ENCODE measurements at places on chromosomes 3 and 15.

GRCh38 chr15:85474700-85475316, 94.4 kb downstream of the AKAP13 start:
- no peak for DNase-seq

DNA sequence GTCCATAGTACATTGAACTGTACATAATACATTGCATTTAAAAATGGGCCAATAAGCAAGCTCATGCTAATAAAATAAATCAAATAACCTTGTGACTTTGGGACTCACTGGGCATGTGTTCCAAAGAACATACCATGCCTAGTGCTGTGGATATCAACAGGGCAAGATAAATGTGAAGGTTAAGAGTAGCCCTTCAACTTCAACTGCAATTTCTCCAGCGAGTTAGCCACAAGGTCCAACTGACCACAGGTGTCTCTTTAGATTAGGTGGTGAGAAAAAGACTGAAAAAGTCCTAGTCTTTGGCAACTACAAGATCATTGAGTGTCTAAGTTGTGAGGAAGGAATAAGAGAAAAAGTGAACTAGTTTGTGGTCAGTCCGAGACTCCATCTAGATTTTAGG, 78.3 kb upstream of the ATP11B start:
- DNase-seq = no peak

- no peak for DNase-seq
These were observed 57.4 kb upstream of the MYZAP start for GRCh38 chr15:57534281-57534680.

- peak; percentile 9 for DNase-seq
These were observed at the start of gene SYNM for GRCh38 chr15:99104788-99105513. SYNM (plus strand) TSS chr15:99105080; CDS start chr15:99105200, 120 bp downstream.

DNA sequence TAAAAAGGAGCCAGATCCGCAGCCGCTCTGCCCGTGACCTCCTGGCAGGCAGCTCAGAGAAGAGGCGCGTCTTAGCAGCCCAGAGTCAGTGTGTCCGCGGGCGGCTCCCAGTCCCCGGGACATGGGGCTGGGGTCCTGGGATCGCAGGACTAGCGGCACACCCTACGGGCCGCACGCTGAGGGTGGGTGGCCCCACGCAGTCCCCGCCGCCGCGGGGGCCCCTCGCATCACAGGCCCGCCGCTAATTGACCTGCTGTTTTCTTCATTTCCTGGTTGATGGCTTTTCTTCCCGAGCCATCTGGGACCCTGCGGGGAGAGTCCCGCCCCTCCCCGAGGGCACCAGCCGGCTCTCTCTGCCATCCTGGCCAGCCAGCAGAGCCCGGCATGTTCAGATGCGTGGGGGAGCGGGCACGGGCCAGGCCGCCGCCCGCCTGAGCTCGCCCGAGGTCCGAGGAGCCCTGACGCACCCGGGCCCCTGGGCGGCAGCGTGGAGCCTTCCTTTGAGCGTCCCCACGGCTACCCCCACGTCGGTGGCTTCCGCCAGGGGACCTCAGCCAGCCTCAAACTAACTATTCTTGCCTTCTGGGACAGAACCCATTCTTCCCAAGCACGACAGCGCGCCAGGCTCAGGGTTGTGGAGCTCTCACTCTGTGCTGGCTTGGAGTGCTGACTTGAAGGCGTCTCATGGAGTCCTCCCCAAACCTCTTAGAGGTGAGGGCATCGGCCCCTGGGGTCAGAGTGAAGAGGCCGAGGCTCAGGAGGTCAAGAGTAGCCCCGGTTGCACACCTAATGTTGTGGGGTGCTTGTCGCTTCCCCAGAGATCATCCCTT, 34.6 kb upstream of the CACNA2D3 start:
- no peak for DNase-seq

GRCh38 chr15:65962187-65962586, 92.9 kb downstream of the RAB11A start:
- no peak for DNase-seq

GRCh38 chr3:12903000-12903800, 61.8 kb upstream of the RPL32 start:
- no peak for DNase-seq

- DNase-seq = no peak
These were observed 23.0 kb downstream of the CACNA2D2 start for GRCh38 chr3:50480471-50480870.

- DNase-seq = no peak
These were observed 99.8 kb upstream of the CHMP2B start for GRCh38 chr3:87127281-87127680.

DNA sequence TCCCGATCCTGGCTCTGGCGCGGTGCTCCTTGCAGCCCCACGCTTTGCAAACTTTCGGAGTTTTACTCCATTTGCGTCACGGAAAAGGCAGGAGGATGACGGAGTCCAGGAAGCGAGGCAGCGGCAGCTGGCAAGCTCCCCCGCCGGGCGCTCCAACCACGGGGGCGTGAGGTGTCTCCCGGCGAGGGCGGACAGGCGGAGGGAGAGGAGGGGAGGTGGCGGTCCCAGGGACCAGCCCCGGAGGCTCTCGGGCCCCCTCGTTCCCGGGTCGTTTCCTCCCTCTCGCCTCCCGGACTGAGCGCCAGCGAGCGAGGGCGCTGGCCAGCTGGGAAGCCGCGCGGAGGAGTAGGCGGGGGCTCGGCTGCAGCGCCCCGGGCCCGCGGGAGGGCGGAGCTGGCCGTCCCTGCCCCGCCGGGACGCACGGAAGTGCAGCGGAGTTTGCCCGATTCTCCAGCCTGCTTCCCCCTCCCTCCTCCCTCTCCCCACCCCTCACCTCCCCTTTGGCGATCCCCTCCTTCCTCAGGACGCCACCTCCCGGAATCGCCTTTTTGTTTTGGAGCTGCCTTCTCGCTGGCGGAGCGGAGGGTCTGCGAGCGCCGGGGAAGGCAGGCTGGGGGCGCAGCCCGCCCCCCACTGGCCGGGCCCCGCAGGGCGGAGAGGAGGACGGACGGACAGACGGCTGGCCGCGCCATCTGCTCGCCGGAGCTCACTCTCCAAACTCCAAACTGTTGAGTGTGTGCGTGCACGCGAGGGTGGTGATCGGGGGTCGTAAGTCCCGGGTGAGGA, at the start of gene SNX33:
Gene SNX33 (plus strand): TSS at position 543 of the 786 bp plus-strand sequence. CDS start 1,191 bp downstream, outside the sequence.
- no peak for DNase-seq

- DNase-seq = no peak
These were observed 10.9 kb upstream of the LXN start for GRCh38 chr3:158683230-158683962.

GRCh38 chr15:72786676-72787345, 3.3 kb upstream of the ADPGK start:
- no peak for DNase-seq

DNA sequence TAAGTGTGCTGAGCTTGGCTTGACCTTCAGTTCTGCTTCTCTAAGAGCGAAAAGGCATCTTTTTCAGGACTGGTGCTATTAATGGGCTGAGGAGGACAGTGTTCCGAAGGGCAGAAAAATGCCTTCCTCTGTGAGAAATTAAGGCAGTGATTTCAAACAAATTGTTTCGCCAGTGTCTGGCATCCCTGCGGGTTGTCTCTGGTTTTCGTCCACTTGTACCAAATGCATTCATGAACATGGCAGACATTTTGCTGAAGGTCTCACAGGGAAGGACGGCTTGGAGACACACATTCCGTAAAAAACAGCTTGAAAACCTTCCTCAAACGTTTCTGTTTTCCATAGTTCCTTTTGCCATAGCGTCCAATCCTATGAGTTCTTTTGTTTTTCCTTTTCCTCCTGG, 57.1 kb downstream of the CEMIP start:
- DNase-seq = no peak

- DNase-seq = no peak
These were observed 135.4 kb downstream of the KLF13 start for GRCh38 chr15:31461911-31462480.

GRCh38 chr15:59278120-59278519, 71.5 kb downstream of the LDHAL6B start:
- DNase-seq = no peak

DNA sequence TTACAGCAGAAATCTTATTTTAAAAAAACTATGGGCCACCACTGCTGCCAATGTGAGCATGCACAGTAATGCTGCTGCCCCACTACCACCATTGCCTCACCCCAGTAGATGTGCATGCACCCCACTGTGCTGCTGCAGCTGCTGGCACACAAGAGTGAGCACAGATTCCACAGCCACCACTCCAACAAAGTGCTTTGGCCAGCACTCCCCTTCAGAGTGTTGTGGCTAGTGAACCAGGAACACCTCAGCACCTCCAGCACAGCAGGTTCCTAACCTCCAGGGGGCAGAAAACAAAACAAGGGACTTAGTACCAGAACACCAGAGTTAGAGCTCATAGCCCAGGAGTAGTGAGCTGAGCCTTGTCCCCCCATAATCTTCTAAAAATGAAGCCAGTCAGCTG, 629.6 kb downstream of the PYDC2 start:
- no peak for DNase-seq

DNA sequence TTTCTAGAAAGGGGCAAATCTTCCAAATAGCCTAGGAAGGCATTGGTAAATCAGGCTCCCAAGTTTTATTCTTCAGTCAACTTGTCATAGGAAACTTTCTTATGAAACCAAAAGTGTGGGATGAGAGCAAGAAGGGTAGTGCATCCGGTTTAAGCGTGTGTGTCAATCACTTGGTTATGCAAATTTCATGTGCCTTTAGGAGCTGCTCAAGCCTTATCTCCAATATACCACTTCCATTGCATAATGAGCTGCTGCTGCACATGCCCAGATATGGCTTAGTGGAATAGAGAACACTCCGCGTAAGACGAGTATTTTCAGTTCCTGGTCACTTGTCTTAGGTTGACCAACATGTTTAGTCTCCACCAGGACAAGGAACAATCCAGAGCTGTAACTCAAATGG, 242.1 kb downstream of the CBLB start:
- DNase-seq = no peak

- DNase-seq = no peak
These were observed 67.7 kb upstream of the ATP11B start for GRCh38 chr3:182725372-182726251.

DNA sequence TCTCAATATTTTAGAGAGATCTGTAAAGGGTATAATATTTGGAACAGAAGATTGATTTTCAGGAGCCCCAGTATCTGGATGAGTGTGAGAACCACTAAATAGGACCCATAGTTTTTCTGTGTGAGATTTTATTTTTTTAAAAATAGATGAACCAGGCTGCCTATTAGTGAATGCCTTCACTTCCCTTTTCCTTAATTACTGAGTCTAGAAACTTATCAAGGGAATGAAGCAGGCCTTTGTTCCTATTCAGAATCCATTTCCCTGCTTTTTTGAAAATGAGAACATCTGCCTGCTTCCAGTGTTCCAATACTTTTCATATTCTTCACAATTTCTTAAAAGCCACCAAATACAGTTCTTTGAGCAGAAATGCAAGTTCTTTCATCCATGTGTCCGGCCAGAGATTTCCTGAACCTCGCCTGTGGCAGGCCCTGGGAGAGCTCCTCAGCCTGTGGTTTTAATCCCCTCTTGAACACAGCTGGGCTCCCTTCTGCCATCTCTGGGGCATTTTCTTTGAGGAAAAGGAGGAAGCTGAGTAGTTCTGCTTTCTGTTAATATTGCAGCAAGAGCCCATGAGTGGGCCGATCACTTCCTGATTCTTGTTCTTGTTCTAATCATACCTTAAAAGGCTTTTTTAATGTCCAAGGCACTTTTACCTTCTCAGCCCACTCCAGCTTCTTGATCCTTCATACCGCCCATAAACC, 4.7 kb downstream of the EHD4 start:
- DNase-seq = no peak

DNA sequence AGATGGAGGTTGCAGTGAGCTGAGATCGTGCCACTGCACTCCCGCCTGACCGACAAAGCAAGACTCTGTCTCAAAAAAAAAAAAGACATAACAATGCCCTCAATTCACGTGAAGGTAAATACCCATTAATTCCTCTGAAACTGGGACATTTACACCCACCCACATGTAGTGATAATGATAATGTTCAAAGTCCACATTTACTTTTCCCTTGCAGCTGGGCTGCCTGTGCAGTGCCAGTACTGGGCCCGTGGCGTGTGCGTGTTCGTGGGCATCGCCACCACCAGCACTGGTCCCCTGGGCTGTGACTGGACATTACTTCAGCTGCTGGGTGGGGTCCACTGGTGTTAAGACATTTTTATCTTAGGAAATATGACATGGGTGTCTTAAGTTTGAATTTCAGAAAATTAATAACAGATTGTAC, 123.6 kb downstream of the SLC25A26 start:
- DNase-seq = no peak

Measured in NCI-H2029 treated with DMSO at 0.1 percent for 48 hours (cell line).